SK-N-DZ (cell line): ENCODE measurements at places on chromosomes 6 and 20.

GRCh38 chr6:13302751-13303667, 25.3 kb downstream of the TBC1D7 start:
- no peak for DNase-seq

GRCh38 chr6:125930765-125931418, 25.7 kb upstream of the HINT3 start:
- no peak for DNase-seq

DNA sequence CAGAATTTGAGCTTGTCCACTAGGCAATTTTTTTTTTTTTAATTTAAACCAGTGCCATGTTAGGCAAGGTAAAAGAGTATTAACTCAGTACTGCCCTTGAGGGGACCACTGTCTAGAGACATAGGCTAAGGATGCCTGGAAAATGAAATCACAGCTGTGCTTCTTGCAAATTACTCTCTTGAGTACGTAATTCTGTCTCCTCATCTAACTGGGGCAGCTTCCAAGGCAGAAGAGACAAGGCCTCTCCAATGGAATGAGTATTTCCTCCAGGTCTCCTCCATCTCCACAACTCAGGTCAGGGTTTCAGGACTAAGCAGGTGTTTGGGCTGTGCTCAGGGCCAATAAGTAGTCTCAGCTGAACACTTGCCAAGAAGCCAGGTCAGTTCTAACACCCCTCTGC, 33.8 kb upstream of the MRPS10 start:
- no peak for DNase-seq

GRCh38 chr6:72940265-72940664, 285.0 kb downstream of the KHDC1L start:
- DNase-seq = no peak

- no peak for DNase-seq
Measured at GRCh38 chr20:32909896-32910571, 51.3 kb downstream of the EFCAB8 start.

DNA sequence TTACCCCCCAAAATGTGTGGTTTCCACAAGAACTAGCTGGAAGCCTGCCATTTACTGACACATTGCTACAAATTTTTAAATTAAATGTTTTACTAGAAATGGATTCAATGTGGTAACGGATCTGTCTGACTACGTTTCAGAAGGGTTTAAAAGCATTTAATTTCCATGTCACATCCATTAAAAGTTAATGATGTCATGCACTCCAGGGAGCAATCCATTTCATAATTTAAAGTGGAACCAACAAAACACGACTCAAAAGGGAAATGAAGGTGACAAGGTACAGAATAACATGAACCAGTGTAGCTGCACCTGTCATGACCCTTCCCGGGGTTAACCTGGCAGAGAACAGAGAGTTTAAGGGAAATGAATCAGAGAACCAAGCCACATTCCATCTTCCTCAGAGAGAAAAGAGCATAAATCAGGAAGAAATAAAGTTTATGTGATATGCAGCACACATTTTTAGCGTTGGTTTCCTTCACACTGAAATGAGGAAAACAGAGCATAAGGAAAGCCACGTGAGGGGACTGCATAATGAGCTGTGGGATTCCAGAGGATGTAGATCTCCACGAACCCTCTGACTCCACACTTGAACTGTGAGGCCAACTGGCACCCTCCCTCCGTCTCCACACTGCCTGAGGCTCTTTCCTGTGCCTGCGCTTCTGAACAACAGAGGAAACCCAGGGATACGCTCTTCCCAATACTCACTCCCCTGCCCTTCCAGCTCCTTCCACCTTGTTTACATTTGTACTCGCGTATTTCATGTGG, 170.3 kb upstream of the AHI1 start:
- DNase-seq = no peak

GRCh38 chr6:11722220-11722619, 56.4 kb downstream of the ADTRP start:
- no peak for DNase-seq

GRCh38 chr20:6769903-6770785, 2.7 kb downstream of the BMP2 start:
- DNase-seq = no peak

GRCh38 chr6:170148709-170149470, 142.0 kb downstream of the DLL1 start:
- DNase-seq = no peak

DNA sequence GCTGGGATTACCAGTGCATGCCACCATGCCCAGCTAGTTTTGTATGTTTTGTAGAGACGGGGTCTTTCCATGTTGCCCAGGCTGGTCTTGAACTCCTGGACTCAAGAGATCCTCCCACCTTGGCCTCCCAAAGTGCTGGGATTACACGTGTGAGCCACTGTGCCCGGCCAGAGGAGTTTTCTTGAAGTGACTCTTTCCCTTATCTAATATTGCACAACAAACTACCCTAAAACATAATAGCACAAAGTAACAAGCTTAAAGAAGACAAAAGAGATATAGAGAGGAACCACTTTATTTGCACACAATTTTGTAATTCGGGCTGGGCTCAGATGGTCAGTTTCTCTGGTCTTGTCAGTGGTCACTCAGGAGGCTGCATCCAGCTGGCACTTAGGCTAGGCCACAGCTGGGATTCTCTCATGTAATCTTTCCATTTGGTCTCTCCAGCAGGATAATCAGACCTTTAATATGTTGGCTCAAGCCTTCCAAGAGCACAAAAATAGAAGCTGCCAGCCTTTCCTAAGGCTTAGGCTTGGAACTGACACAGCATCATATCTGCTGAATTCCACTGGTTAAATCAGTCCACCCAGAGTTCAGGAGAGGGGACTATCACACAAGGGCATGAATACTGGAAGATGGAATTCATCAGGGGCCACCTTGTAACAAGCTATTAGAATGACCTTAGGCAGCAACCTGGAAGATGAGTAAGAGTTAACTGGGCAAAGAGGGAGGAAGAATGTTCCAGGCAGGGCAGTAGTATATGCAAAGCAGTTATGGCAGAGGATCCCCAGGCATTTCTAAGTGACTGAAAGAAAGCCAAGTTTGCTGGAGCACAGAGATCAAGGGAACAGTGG, 56.7 kb upstream of the PNRC1 start:
- DNase-seq = no peak

DNA sequence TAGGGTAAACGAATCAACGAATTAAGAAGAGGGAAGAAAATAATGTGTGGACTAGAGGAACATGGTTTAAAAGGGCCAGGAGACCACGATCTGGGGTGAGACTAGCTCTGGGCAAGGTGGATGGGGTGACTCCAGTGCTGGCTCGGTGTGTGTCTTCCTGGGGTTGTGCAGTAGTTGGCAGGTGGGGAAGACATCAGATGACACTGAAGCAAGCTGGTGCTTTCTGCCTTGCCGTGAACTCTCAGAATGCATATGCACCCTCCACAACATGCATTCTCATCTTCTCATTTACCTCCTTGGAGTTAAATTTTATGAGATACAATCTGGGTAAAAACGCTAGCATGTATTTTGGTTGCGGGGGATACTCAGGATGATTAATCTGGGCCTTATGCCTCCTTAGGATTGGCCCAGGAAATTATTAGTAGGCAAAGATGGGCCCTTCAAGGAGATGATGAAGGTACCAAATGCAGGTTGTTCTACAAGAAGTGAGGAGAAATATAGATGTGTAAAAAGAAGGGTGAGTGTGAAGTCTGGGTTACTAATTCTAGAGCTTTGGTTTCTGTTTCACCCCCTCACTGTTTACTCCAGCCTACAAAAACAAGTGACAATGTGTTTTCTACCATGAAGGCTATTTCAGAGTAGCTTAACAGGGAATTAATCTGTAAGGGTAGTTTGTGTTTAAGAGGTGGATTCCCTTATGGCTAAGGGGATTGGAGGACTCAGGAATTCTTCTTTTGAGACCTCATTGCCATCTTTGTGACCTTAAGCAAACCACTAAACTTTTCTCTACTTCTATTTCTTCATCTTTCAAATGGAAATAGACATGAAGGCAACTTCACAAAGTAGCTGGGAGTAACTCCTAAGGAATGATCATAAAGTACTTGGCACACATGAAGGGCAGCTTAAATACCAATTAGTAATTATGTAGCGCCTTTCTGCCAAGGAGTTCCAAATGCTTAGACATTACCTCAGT, 71.0 kb upstream of the SUPT3H start:
- DNase-seq = no peak

DNA sequence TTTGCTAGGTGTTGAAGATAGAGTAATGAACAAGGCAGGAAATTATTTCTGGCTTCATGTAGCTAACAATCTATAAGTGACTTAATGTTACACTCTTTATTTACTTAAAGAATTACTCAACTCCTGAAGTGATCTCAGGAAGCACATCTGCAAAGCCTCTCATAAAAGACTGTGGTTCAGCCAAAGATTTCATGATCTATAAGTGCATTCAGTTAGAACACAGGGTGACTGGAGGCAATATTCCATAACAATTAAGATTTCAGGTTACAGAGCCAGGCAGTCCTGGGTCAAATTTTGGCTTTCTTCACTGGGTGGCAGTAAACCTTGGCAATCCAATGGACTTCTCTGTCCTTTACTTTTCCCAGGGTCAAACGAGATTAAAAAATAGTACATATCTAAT, 204.0 kb downstream of the TPBG start:
- no peak for DNase-seq

DNA sequence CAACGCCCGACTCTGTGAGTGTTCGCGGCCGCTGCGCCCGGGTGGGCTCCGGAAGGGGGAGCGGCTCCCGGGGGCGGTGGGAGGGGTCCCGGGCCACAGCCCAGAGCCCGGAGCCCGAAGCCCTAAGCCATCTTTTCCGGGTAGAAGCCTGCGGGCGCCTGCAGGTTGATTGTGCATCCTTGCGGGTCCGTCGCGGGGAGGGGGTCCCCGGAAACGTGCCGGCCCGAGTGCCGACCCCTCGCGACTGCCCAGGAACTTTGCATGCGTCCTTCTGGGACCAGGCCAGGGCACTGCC, 413 bp downstream of the PTPRA start:
- peak; percentile 54 for DNase-seq

- no peak for DNase-seq
Measured at GRCh38 chr6:167287513-167288048, 3.5 kb upstream of the UNC93A start.

- DNase-seq = no peak
Measured at GRCh38 chr6:28480253-28480932, 35.2 kb downstream of the GPX6 start.

DNA sequence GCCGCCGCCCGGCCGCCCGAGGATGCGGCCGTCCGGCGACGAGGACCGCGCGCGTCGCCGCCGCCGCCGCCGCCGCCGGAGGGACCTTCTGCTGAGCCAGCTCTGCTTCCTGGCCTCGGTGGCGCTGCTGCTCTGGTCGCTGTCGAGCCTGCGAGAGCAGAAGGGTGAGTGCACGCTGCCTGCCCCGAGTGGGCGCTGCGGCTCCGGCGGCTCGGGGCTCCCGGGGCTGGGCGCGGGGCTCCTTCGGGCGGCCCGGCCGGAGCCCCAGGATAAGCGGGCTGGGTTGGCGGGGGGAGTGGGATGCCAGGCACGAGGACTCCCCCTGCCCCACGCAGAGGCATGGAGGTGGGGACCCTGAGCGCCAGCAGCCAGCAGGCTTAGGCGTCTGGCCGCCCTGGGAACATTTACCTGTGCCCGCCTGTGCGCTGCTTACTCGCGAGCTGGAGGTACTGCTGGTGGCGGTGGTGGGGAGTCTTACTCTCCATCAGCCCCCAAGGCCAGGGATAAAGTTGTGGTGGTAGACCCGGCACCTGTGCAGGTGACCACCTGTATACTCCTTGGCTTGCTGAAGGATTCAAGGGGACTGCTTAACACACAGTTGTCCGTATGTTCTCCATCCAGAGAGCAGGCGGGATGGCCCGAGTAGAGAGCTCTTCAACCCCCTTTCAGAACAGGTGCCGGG, 520 bp downstream of the SLC24A3 start:
- no peak for DNase-seq

DNA sequence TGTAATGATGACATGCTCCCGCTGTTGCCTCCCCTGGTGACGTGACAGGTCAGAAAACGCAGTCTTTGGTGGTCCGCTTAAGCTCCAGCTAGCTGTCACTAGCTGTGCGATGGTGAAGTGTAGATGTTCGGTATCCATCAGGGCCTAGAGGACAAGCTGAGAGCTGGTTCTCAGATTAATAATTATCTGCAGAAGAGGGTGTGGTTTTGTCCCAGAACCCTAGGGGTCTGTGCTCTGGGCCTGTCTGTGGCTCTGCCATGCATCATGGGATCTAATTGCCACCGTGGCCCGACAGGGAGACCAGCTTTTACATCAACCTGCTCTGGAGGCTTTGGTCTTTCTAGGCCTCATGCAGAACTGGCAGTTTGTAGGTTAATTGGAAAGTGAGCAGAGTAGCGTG, 34.1 kb downstream of the ERMARD start:
- no peak for DNase-seq

GRCh38 chr6:19324376-19324775, 512.8 kb upstream of the ID4 start:
- no peak for DNase-seq

DNA sequence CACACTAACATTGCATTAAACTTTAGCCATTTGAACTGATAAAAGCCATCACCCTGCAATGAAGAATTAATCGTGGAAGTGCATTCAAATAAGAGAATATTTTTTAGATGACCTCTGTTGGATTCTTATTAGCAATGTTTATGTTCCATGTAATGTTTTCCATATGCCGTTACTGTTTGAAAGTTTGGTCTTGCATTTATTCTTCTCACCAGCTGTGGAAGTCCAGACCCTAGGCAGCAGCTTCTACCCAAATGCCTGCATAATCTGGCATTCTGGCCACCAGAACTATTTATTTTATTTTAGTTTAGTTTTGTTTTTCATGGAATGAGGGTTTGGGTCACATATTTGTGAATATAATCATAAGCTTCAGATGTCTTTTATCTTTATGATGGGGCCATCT, 140.4 kb downstream of the SAMD5 start:
- DNase-seq = no peak

GRCh38 chr6:100665041-100665380, 200.3 kb upstream of the SIM1 start:
- DNase-seq = no peak

- no peak for DNase-seq
Measured at GRCh38 chr20:11387189-11387754, 530.4 kb upstream of the BTBD3 start.

DNA sequence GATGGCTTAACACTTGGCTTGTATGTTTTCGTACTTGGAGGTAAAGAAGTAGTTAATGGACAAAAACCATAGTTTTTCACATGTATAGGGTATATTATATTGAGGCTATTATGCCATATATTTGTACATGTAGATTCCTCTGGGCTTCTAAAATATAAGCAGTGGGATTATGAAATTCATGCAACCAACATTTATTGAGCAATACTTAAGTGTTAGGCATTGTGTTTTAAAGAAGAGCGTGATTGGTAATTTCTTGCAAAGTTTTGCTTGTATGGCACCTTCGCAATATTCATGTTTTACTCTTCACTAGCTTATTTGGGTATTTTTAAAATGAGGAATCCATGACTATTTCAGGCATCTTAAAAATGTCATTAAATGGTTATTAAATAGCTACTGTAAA, 2.5 kb downstream of the TULP4 start:
- DNase-seq = no peak

- DNase-seq = peak; percentile 33
Measured at GRCh38 chr6:109454496-109455436, 806 bp downstream of the MICAL1 start.

DNA sequence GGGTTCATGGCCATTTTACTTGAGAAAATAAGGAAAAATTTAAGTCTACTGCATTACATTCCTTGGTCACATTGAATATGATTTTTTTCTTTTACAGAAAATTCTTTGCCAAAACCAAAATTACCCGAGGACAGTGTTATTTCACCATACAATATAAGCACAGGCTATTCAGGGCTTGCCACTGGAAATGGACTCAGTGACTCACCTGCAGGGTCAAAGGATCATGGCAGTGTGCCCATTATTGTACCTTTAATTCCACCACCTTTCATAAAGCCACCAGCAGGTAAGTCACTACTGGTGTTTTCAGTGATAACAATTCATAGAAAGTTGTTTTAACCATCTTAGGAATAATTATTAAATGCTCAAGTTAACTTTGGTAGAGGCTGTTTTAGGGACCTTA, 16.2 kb downstream of the SOBP start:
- no peak for DNase-seq
